PC-3 (cell line): ENCODE measurements at places on chromosomes 5 and 9. TPM values are rescaled to one million over a fixed set of nuclear protein-coding genes. Genes with fewer than 3 reads are reported as not detected.

FBP1 gene
- total RNA-seq = 40.4 and 48.1 TPM in 2 replicates

GRCh38 chr5:158159621-158160020 lies 300.7 kb upstream of the CLINT1 start:
- H3K4me1 ChIP-seq = peaks cover 3% of the 10 kb centered on the region; the same call in 1 of the 2 replicates
- DNase-seq = no peak
- H3K27ac ChIP-seq = no peak overlapping the region
- no peak overlapping the region for H3K4me3 ChIP-seq

GRCh38 chr5:11240293-11241190 lies 479.5 kb upstream of the DAP start:
- no peak overlapping the region for H3K4me3 ChIP-seq
- no peaks in the 10 kb centered on the region for H3K4me1 ChIP-seq
- no peak for DNase-seq
- no peak overlapping the region for H3K27ac ChIP-seq

- peak overlapping the region; percentile 98 for H3K27ac ChIP-seq
- peaks cover 57% of the 10 kb centered on the region for H3K4me1 ChIP-seq
- H3K27me3 ChIP-seq = no peaks in the 10 kb centered on the region
Observed at GRCh38 chr9:114688379-114688778, 6.4 kb upstream of the TEX48 start.

DNA sequence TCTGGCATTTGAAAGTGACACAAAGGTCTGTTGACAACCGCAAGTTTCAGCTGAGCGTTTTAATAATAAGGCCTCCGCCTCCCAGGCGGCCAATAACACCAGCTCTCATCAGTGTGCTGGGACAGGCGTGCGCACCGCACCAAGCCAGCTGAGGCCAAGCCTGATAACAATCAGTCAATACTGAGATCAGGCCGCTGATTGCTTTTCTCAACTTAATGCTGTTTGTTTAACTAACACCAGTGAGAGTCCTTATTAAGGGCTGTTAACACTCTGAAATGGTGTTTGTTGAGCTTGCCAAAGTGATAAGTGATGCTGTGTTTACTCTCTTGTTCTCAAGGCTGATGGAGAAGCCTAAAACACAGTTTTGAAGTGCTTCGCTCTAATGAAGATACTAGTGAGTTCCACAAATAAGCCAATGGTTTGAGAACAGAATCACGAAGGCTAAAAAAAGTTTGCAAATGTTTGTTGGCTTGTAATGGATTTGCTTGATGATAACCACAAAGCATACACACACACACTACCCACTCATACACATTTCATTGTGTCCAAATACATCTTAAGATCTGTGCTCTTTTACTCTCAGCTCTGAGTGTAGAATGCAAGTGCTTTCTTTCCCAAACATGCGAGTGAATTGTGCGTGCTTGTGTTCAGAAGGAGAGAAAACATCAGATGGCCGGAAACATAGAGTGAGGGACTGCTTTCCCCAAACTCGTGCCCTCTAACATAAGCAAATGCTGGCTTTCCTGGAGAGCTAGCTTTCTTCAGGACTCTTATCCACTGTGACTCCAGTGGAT lies 330.4 kb upstream of the KLF4 start:
- no peak for DNase-seq
- H3K27me3 ChIP-seq = no peaks in the 10 kb centered on the region
- H3K4me3 ChIP-seq = no peak overlapping the region
- H3K27ac ChIP-seq = no peak overlapping the region
- H3K36me3 ChIP-seq = no peaks in the 10 kb centered on the region

GRCh38 chr5:100270023-100270771 lies 265.0 kb upstream of the FAM174A start:
- peak; percentile 9 for DNase-seq
- H3K4me3 ChIP-seq = no peak overlapping the region
- no peaks in the 10 kb centered on the region for H3K36me3 ChIP-seq
- no peaks in the 10 kb centered on the region for H3K4me1 ChIP-seq

GRCh38 chr9:91428927-91429351 lies 5.3 kb upstream of the NFIL3 start:
- H3K27me3 ChIP-seq = no peaks in the 10 kb centered on the region
- no peak for DNase-seq
- no peak overlapping the region for H3K27ac ChIP-seq
- H3K4me3 ChIP-seq = no peak overlapping the region
- H3K36me3 ChIP-seq = no peaks in the 10 kb centered on the region
- peaks cover 33% of the 10 kb centered on the region for H3K4me1 ChIP-seq
